Germinal center (tissue), 1 donor: ENCODE measurements at places on chromosomes 2 and 18.

- DNase-seq = no peak
Measured at GRCh38 chr18:54636217-54636616, 45.2 kb downstream of the DYNAP start.

- no peak for DNase-seq
Measured at GRCh38 chr2:229740279-229740678, 25.9 kb upstream of the DNER start.

DNA sequence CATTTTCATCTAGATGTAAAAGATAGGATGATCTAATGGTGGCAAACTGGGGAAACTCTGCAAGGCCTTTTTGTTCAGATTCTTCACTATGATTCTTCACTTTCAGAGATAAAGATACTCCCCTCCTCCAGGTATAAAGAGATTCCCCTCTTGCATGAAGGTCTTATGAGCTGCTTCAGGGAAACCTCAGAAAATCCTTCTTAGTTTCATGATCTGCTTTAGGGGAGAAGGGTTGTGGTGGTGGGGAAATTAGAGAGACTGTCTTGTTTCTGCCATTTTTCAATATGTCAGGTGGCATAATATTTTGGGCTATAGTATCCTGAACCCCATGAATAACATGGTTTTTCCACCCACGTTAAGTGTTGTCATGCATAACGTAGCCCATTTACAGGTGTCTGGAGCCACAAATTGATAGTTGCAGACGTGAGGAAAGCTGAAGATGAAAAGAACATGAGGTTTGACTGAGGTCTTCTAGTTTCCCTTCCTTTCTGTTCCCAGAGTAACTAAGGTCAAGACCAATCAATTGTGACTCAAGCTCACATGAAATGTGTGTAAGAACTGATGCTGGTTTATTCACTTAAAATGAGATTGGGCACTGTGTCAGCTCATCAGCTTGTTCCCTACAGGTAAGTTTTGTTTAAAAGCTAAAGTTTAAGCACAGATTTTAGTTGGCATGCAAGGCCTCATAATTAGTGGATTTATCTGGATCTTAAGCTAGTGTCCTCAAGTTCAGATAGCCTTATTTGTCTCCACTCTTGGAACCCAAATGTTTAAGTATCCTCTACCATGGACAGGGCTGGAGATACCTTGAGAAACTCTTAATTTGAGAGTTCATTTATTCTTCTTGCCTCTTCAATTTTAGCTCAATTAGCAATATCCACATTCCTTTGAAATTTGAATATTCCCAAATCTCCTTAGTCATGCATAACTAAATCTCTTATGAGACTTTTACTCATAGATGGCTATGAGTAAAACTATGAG lies 304.5 kb upstream of the FANCL start:
- no peak for DNase-seq

DNA sequence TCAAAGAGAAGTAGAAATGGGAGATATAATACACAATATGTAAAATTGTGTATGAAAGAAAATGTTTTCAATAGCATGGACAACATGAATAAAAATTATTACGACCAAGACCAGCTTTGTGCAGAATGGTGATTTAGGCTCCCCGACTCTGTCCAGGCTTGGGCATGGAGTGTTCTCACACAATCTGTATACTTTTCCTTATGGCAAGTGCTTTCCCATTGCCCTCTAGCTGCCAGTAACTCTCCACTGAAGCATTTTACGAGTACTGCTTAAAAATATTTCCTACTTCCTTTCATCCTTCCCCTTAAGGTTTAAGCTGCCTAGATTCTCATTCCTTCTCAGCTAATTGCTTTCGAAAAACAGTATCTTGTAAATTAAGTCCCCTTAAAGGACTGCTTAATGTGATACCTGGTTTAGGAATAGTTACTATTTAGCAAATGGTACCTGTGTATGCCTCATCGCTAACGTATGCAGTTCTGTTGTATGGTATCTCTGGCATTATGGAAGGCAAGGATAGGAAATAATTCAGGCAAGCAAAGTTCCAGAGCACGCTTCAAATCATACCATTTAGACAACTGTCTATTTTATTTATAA lies 714.6 kb downstream of the ERBB4 start:
- DNase-seq = no peak

GRCh38 chr2:118052474-118052873 lies 35.8 kb upstream of the INSIG2 start:
- DNase-seq = no peak

DNA sequence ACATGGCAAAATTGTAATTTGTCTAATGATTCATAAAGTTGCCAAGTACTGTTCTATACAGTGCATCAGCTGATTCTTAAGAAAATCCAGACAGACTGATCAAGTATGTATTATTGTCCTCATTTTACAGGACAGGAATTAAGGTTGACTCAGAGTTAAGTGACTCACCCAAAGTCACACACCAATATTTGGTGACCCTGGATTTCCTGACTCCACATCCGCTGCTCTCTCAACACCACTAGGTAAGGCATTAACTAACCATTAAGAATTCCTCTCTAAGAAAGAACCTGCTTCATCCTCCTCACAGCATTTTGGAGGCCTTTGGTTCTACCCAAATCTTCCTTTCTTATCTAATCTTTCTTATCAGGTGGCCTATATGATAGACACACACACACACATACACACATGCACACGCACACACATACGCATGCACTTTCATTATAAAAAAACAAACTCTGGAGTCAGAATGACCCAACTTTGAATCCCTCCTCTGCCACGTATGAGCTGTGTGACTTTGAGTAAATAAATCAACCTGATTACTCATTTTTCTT lies 150.8 kb downstream of the ANKRD44 start:
- no peak for DNase-seq

- DNase-seq = no peak
Measured at GRCh38 chr2:224126440-224126839, 87.4 kb upstream of the SERPINE2 start.

- no peak for DNase-seq
Measured at GRCh38 chr2:142134911-142135310, 4.1 kb upstream of the LRP1B start.
